ENCODE measurements at places on chromosomes 11 and 22.
A peak's percentile ranks its signal among the peaks of the same experiment; 100 is the strongest.

GRCh38 chr11:97751405-97751804 lies 1269.3 kb upstream of the CNTN5 start:
- no peak for DNase-seq

DNA sequence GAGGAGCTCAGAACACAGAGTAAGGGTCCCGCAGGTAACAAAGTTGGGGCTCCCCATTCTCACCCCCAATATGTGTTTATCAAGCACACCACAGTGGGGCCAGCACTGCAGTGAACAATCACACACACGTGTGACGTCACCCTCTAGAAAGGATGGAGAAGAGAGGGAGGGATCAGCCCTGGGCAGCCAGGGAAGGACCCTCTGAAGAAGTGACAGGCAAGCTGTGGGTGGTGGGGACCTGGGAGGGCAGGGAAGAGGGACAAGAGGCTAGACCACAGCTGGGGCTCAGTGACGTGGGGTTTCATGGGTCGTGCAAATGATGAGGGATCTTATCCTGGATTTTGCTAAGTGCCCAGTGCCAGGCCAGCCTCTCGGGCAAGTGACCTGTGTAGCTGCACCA lies 28.7 kb upstream of the MYEOV start:
- DNase-seq = no peak

- DNase-seq = no peak
Measured at GRCh38 chr11:111386611-111387150, 7.6 kb upstream of the POU2AF1 start.

DNA sequence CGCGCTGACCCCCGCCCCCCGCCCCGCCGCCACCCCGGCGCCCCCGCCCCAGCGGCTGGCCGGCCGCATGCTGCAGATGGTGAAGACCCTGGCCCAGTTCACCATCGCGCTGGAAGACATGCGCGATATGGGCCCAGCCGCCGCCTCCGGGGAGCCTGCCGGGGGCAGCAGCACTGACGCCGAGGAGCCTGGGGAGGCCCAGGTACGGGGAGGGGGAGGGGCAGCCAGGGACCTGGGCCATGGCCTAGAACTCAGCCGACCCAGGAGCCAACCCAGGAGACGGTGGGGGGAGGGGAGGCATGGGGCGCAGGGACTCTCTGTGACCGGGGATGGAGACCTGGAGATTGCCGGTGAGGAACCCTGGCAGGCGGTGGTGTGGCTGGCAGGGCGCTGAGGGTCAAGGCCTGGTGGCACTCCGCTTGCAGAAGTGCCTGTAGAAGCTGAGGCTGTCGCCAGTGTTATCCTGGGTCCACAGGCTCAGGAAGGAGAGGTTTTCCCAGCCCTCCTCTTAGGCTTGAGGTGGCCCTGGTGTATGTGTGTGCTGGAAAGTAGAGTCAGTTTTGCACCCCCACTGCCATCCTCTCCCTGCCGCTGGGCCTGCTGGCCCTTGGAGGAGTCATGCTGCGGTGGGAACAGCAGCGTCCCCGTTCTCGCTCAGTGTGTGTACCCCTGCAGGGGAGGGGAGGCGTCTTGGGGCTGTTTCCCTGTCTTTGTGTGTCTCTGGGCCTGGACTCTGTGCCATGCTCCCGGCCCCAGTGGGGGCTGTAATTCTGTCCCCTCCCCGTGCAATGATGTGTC lies 32.9 kb upstream of the RELT start:
- DNase-seq = no peak

- DNase-seq = peak; percentile 38
Measured at GRCh38 chr11:64275031-64275800, 9.2 kb downstream of the BAD start.

GRCh38 chr22:35802885-35803284 lies 85.2 kb downstream of the APOL5 start:
- DNase-seq = no peak

DNA sequence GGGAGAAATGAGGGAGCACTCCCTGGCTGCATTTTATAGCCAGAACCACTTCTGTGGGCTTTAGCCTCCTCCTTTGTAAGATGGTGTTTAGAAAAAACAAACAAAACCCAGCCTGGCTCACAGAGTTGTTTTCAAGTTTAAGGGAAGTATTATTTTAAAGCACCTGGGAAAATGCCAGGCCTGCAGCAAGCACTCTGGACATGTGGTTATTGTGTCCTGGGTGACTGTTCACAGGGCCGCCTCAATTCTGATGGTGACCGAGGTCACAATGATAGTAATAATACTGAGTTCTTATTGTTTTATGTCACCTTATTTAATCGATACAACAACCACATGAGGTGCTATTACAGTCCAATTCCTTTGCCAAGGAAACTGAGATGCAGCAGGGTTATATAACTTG lies 20.7 kb upstream of the SLC22A12 start:
- DNase-seq = no peak

GRCh38 chr11:35330931-35331330 lies 88.4 kb downstream of the SLC1A2 start:
- DNase-seq = no peak

DNA sequence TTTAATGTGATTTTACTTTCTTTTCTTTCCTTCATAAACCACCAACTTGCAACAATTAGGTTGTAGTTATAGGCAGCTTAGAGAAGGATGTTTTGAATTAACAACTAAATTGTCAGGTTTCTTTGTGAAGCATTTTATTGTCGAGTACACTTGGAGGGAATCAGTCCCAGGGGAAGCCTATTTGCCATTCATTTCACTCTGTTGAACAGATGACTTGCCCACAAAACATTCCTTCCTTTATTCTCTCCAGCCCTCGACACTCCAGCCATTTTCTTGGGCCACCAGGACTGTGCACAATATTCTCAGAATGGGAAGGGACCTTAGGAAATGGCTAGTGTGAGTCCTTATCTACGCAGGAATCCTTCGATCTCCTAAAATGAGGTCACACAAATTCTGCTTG lies 620.6 kb downstream of the SOX6 start:
- no peak for DNase-seq

DNA sequence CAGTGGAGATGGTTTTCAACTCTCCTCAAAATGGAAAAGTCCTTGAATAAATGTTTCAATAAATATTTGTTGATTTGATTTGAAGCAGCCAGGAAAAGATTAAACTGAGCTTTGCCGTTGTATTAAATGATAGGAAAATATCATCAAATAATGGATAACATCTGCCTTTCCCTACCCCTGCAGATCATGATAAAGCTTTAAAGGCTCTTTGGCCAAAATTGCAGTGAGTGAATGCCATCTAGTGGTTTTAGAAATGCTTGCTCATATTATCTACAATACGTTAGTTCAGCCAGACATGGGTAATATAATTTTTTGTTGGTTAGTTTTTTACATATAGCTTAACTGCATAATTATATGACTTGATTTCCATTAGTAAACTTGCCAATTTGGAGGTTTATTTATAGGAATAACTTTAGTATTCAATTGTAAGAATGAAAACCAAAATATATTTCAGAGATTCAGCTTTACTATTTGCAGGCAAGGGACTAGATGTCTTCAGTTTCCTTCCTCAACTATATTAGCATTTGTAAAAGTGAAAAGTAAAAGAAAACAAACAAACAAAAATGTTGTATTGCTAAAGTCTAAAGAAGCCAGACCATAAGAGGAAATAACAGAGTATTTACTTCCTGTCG lies 159.2 kb downstream of the MSANTD4 start:
- DNase-seq = peak; percentile 76

DNA sequence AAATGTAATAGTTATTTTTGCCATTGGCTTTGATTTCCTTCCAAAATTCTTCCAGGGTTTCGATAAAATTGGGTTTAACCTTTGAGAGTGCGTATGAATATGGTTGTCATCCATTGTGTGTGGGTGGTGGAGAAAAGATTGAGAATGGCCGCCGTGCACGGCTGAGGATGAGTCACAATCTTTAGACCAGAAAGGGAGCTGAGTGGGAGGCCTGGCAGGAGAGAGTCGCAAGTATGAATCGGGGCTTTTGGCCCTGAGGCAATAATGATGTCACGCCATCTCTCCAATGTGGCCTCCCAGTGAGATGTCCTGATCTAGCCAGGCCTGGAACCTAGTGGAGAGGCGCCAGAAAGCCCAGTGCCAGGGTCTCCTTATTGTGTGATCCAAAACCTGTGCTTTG lies 33.1 kb upstream of the SMPD1 start:
- DNase-seq = no peak

DNA sequence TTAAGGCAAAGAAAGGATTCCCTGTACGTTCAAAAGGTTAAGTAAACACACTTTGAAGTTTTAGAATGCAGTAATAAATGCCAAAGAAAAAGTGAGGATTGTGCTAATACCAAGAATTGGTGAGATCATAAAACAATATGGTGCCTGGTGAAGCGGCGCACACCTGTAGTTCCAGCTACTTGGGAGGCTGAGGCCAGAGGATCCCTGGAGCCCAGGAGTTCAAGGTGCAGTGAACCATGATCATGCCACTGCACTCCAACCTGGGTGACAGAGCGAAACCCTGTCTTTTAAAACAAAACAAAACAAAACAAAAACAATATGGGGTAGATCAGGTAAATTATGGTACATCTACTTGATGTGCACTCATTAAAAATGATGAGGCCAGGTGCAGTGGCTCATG lies 73.4 kb upstream of the APOA1 start:
- DNase-seq = no peak

DNA sequence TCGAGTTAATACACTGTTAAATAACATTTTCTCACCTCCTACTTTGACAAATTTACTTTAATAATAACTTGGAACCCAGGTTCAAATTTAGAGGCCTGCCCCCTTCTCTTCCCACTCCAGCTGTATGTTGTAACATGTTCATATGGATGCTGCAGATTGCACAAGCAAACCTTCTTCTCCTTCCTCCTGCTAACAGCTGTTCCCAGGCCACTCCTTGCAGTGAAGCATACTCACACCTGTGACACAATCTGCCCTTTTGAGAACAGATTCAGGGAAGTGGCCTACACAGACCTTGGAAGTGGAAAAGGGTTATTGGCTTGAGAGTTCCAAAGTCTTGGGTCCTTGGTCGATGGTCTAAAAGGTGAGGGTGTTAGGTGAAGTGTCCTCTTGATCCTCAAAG lies 131.9 kb downstream of the TEAD1 start:
- DNase-seq = peak; percentile 24

DNA sequence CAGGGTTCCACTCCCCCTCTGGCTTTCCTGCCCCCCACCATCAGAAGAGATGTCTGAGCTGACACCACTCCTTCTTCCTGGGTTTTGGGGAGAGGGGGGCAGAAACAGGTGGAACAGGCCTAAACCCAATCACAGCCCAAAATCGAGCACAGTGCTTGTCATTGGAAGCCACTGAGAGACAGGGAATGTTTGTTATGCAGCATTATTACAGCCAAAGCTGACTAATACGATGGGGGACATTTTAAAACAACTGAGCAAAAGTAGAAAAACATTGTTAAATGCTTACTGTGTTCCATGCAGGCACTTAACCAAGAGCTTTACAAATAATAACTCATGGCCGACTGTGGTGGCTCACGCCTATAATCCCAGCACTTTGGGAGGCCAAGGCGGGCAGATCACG lies 32.5 kb upstream of the RTL6 start:
- DNase-seq = no peak

DNA sequence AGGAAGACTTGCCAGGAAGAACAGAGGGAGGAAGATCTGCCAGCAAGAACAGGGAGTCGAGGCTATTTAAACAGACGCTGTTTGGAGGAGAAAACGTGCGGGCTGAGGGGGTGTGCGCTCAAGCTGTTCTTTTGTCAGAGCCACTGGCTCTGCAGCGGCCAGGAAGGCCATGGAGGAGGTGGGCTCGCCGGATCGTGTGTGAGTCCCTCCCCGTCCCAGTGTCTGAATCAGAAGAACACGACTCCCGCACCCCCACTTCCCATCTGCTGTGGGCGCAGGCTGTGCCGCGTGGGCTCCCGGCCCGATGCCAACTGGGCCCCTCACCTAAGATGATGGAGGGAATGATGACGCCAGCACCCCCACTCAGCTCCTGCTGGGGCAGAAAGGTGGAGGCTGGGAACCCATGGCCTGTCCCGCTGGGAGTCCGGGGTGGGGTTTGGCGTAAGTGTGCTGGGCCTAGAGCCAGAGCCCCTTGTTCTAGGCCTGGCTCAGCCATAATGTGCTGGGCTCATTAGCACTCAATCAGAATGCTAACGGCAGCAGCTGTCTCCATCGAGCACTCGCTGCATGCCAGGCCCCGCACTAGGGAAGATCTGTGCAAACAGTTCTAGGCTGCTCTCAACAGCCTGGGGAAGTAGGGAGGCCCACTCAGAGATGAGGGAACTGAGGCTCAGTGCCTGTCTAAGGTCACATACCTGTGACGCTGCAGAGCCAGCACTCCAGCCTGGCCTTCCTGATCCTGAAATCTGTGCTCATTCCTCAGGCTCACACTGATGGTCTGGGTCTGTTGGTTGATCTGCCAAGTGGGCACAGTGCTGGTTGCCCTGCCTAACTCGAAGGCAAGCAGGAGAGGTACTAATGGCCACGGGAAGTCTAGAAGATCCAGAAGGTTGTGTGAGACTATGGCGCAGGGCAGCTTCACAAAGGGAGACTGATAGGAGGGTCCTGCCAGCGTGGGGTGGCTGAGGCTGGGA lies 11.5 kb downstream of the NPTXR start:
- no peak for DNase-seq

DNA sequence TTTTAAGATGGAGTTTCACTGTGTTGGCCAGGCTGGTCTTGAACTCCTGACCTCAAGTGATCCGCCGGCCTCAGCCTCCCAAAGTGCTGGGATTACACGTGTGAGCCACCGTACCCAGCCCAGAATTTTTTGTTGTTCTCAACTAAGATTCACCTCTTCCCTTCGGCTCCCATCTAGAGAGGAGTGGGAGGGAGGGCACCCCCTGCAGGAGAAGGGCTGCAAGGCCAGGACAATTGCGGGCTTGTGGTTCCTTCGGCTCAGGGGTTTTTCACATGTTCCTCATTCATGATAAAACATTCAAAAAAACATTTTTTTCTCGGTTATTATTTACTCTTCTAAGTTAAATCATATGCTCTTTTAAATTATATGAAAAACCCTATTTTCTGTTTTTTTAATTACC lies 201.1 kb upstream of the LRRC4C start:
- DNase-seq = peak; percentile 2
